ENCODE measurements at places on chromosomes 5 and 9.

- DNase-seq = no peak
Observed at GRCh38 chr5:66744040-66744439, 147.8 kb downstream of the MAST4 start.

DNA sequence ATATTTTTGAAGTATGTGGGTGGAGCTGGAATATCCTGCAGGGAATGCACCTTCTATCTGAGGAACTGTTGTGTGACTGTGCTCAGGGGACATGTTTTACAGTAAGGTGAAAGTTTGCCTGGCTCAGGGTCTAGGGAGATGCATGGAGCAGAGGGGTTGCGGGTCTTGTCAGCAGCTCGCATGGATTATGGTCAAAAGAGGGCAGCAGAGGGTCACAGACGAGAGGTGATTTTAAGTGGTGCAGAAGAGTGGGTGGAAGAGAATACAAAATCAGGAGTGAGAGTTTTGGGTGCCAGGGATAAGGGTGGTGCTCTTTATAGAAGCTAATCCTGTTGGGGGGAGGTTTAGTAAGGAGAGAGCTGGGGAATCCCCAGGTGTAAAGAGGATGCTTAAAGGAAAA is 53.5 kb upstream of the GRIN3A start:
- DNase-seq = no peak

GRCh38 chr9:90815183-90815943 is 13.7 kb downstream of the SYK start:
- DNase-seq = no peak

DNA sequence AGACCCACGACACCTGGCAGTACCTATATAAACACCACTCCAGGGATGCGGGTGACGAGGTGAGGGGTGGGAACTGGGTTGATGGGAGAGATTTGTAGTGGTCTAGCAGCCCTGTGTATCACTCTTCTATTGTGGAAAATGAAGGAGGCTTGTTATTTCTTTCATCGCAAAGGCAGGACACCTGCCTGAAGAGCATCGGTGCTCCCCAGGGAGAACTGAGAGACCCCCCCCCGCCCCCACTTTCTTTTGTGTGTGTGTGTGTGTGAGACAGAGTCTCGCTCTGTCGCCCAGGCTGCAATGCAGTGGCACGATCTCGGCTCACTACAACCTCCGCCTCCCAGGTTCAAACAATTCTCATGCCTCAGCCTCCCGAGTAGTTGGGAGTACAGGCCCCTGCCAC is 8.3 kb upstream of the WDR5 start:
- DNase-seq = no peak

GRCh38 chr5:160352308-160352707 is 18.1 kb downstream of the C1QTNF2 start:
- DNase-seq = no peak

- DNase-seq = peak; percentile 69
Observed at GRCh38 chr5:96934708-96935558, 947 bp upstream of the LNPEP start.

DNA sequence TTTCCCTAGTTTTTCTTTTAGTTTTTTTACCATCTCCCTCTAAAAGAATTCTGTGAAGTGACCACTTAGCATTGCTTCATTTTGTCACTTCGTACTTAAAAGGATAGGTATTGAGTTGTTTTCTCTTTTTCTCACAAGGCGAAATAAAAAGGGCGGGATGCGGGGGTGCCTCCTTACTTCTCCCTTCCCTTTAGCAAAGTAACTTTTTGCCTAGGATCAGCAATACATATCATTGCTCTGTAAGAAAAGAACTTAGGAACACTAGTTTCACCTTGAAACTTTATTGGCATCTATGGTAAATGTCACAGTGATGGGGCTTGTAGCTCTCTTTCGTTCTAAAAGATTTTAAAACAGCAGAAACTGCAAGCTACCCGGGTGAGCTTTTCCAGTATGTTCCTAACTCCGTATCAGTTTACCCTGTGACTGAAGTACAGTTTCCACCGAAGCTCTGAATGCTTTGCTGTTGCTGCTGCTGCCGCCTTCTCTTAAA is 4.1 kb downstream of the PRDM6 start:
- DNase-seq = no peak

- DNase-seq = no peak
Observed at GRCh38 chr5:173578947-173579615, 37.4 kb downstream of the BOD1 start.

DNA sequence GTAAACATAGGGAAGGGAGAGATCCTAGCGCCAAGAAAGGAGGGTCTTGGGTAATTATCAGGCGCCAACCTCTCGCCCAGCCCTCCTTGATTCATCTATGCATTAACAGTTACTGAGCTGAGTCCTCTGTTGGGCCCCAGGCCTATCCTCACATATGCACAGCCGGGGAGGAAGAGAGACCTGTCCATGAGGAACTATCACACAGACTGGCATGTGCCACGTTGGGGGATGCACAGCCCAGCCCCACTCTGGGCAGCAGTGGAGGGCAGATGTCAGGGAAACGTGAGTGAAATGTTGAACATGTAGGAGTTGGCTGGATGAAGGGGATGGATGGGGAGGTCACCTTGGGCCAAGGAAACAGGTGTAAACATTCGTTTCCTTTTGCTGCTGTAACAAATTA is 18.8 kb upstream of the ENHO start:
- no peak for DNase-seq

DNA sequence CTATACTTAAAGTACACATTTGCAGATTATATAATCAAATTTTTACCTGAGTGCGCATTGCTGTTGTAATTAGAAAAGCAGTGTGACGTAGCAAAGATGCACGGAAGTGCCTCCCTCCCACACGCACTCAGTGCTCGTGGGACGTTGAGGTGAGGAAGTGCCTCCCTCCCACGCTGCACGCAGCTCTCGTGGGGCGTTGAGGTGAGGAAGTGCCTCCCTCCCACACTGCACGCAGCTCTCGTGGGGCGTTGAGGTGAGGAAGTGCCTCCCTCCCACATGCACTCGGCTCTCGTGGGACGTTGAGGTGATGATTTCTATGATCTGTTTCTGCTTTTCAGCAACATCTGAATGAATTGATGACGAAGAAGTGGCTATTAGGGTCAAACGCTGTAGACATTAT is 21.0 kb downstream of the EXOC3 start:
- DNase-seq = no peak

- DNase-seq = no peak
Observed at GRCh38 chr5:2005101-2006041, 122.6 kb upstream of the IRX4 start.

- no peak for DNase-seq
Observed at GRCh38 chr5:7578071-7578470, 182.1 kb downstream of the ADCY2 start.

Data from cortex of kidney (tissue), 1 donor.